ENCODE measurements at places on chromosomes 13 and 19. TPM values are rescaled to one million over a fixed set of nuclear protein-coding genes. Genes with fewer than 3 reads are reported as not detected.
A peak's percentile ranks its signal among the peaks of the same experiment; 100 is the strongest.

GRCh38 chr13:112510002-112510780 is 77.8 kb downstream of the TUBGCP3 start:
- H3K36me3 ChIP-seq = peaks cover 21% of the 10 kb centered on the region
- H3K4me1 ChIP-seq = no peaks in the 10 kb centered on the region
- no peaks in the 10 kb centered on the region for H3K27me3 ChIP-seq
- DNase-seq = peak; percentile 63
- H3K4me3 ChIP-seq = no peak overlapping the region
- H3K27ac ChIP-seq = no peak overlapping the region

Gene ZNF154
- 1.2 TPM for polyA plus RNA-seq

- no peaks in the 10 kb centered on the region for H3K4me1 ChIP-seq
- no peaks in the 10 kb centered on the region for H3K27me3 ChIP-seq
- peaks cover 3% of the 10 kb centered on the region for H3K36me3 ChIP-seq
- no peak overlapping the region for H3K4me3 ChIP-seq
- DNase-seq = peak; percentile 77
Observed at GRCh38 chr13:20828539-20829364, 55.0 kb upstream of the EEF1AKMT1 start.

GRCh38 chr13:111119966-111120365 is 4.9 kb downstream of the ARHGEF7 start:
- H3K36me3 ChIP-seq = no peaks in the 10 kb centered on the region
- no peak for DNase-seq
- peaks cover 4% of the 10 kb centered on the region for H3K4me1 ChIP-seq

DNA sequence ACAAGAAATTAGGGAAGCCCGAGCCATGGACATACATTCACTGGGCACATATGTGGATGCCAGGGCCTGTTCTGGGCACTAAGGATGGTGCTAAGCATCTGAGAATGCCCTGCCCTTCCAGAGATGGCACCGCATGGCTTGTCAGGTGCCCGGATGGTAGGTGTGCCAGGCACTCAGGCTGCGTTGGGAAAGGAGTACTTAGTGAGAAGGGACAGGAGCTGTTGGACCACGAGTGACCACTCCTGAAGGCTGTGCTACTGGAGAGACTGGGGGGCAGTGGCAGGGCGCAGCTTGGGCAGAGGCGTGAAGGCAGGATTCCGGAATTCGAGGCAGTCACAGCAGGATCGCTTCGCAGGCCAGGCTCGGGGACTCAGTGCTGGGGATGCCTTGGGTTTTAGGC is 38.0 kb upstream of the EHD2 start:
- no peak overlapping the region for H3K4me3 ChIP-seq
- H3K36me3 ChIP-seq = peaks cover 25% of the 10 kb centered on the region
- H3K4me1 ChIP-seq = no peaks in the 10 kb centered on the region
- no peaks in the 10 kb centered on the region for H3K27me3 ChIP-seq

Gene COL4A2
- 169 TPM for polyA plus RNA-seq

- peaks cover 3% of the 10 kb centered on the region for H3K4me1 ChIP-seq
- peaks cover 14% of the 10 kb centered on the region for H3K36me3 ChIP-seq
- H3K27ac ChIP-seq = peak overlapping the region; percentile 63
- H3K4me3 ChIP-seq = no peak overlapping the region
Observed at GRCh38 chr19:16117594-16118033, 5.9 kb downstream of the RAB8A start.

- no peaks in the 10 kb centered on the region for H3K4me1 ChIP-seq
- no peaks in the 10 kb centered on the region for H3K27me3 ChIP-seq
- no peak overlapping the region for H3K27ac ChIP-seq
- H3K36me3 ChIP-seq = no peaks in the 10 kb centered on the region
- no peak for DNase-seq
Observed at GRCh38 chr13:93118081-93118615, 108.5 kb upstream of the GPC6 start.

DNA sequence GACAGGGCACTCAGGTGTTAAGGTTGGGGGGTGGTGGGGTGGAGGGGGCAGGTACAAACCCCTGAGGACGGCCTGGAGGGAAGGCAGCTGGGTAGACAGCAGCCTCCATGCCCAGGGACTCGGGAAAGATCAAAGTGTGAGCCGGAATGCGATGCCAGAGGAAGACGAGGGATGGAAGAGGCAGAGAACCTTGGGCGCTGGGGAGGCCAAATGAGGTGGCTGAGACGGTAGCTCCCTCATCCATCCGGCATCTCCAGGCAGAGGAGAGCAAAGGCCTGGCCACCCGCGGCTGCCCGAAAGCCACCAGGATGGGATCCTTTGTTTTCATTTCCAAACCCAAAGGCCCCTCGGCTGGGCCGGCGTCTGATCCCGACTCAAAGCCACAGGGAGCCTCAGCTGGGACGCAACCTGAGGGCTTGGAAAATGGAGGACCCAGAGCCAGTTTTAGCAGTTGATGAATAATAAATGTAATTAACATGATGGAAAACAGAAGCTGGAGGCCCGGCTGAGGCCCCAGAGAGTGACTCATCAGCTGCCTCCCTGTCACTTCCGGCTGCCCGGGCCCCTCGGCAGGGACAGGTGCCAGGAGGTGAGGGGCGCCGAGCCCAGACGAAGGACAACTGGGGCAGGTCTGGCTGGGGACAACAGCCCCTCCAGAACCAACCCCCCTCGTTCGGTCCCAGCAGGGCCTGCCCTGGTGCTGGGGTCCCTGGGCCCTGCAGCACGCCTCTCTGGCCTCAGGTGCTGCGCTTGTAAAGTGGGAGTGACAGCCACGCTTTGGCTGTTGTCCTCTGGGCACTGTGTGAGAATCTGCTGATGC is 61.6 kb downstream of the CEBPG start:
- no peaks in the 10 kb centered on the region for H3K4me1 ChIP-seq
- H3K27ac ChIP-seq = no peak overlapping the region
- no peak overlapping the region for H3K4me3 ChIP-seq
- no peaks in the 10 kb centered on the region for H3K27me3 ChIP-seq
- no peak for DNase-seq
- no peaks in the 10 kb centered on the region for H3K36me3 ChIP-seq

- no peak overlapping the region for H3K4me3 ChIP-seq
- no peak for DNase-seq
- no peaks in the 10 kb centered on the region for H3K36me3 ChIP-seq
- no peak overlapping the region for H3K27ac ChIP-seq
- H3K4me1 ChIP-seq = no peaks in the 10 kb centered on the region
- peaks cover 2% of the 10 kb centered on the region for H3K27me3 ChIP-seq
Observed at GRCh38 chr19:38512277-38512676, 78.8 kb downstream of the RYR1 start.

GRCh38 chr19:5914946-5915781 is 1.1 kb downstream of the CAPS start:
- no peak overlapping the region for H3K4me3 ChIP-seq
- no peaks in the 10 kb centered on the region for H3K4me1 ChIP-seq
- no peak overlapping the region for H3K27ac ChIP-seq
- H3K36me3 ChIP-seq = peaks cover 21% of the 10 kb centered on the region
- DNase-seq = peak; percentile 73
- no peaks in the 10 kb centered on the region for H3K27me3 ChIP-seq

GRCh38 chr13:30464496-30465342 is 1.0 kb downstream of the HMGB1 start:
- H3K4me1 ChIP-seq = no peaks in the 10 kb centered on the region
- peak overlapping the region; percentile 46 for H3K4me3 ChIP-seq
- H3K36me3 ChIP-seq = peaks cover 16% of the 10 kb centered on the region
- no peaks in the 10 kb centered on the region for H3K27me3 ChIP-seq
- DNase-seq = peak; percentile 89

DNA sequence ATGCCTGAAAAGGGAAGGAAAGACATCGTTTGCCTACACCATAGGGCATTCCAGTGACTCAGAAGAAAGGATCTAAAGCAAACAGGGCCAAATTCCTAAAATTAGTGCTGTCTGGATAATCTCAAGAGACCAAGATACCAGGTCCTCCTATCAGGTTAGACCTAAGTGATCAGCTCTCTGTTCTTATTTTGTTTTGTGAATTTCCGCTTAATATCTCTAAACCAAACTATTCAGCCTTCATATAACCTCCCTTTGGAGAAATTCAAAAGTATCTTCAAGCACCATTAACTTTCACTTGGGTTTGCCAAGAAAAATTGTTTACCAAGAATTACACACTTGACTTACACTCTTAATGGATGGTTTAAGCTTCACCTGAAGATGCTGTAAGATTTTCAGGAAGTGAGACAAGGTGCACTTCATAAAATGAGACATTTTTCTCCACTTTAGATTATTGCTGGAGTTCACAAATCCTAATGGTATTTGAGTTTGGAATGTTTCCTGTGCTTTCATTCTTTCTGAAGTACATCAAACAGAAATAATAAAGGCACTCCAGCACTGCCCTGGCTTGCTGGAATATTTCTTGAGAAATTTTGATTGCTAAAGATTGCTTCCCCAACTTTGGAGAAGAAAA is 376.1 kb downstream of the LMO7 start:
- peaks cover 6% of the 10 kb centered on the region for H3K4me1 ChIP-seq
- no peak overlapping the region for H3K27ac ChIP-seq
- no peaks in the 10 kb centered on the region for H3K27me3 ChIP-seq
- no peak overlapping the region for H3K4me3 ChIP-seq
- no peaks in the 10 kb centered on the region for H3K36me3 ChIP-seq

Gene HMGB1
- polyA plus RNA-seq = 315 TPM

- H3K4me1 ChIP-seq = no peaks in the 10 kb centered on the region
- H3K36me3 ChIP-seq = no peaks in the 10 kb centered on the region
- DNase-seq = no peak
- H3K4me3 ChIP-seq = no peak overlapping the region
- no peaks in the 10 kb centered on the region for H3K27me3 ChIP-seq
Observed at GRCh38 chr19:28334419-28334818, 878.5 kb downstream of the UQCRFS1 start.

GRCh38 chr19:21197590-21198295 is 55.9 kb downstream of the ZNF431 start:
- H3K4me3 ChIP-seq = no peak overlapping the region
- H3K27me3 ChIP-seq = no peaks in the 10 kb centered on the region
- no peak for DNase-seq
- no peaks in the 10 kb centered on the region for H3K4me1 ChIP-seq

Gene NAPSA
- polyA plus RNA-seq = 2,584 TPM

DNA sequence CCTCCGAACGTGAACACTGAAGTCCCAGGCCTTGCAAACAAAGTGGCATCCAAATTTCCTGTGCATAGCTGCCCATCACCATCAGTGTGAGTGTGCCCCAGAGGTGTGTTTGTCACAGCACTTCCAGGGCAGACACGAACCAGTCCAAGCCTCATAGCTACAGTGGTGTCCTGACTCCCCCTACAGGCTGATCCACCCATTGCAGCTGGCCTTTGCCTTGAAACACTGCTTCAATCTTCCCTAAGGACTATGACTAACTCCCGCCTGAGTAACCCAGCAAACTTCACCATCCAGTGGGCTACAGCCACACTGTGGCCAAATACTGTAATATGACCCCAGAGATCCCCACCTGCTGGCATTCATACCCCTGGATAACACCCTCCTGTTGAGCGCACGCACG is 3.9 kb downstream of the ZNF266 start:
- no peaks in the 10 kb centered on the region for H3K27me3 ChIP-seq
- H3K36me3 ChIP-seq = peaks cover 17% of the 10 kb centered on the region
- H3K4me1 ChIP-seq = peaks cover 6% of the 10 kb centered on the region
- H3K27ac ChIP-seq = no peak overlapping the region

Gene LENG9
- 11.9 TPM for polyA plus RNA-seq

DNA sequence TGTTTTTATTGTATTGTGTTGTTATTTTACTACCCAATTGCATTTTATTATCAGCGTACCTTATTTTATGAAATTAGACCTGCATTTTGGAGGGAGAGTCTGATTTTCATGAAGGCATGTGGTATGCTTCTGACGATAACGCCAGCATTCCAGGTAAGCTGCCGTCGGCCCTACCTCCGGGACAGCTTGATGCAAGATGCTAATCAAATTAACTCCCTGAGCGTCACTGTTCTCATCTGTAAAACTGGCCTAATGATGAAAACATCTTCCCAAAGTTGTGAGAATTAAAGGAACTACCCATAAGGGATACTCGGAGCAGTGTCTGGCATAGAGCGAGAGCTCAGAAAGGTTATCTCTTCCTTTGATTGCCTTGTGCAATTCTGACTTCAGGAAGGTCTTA is 12.9 kb upstream of the LAIR2 start:
- H3K27me3 ChIP-seq = no peaks in the 10 kb centered on the region
- no peaks in the 10 kb centered on the region for H3K36me3 ChIP-seq
- H3K4me1 ChIP-seq = no peaks in the 10 kb centered on the region
- no peak overlapping the region for H3K4me3 ChIP-seq
- no peak for DNase-seq

Gene APOE
- polyA plus RNA-seq = 235 TPM

Gene ADPRHL1
- 0.83 TPM for polyA plus RNA-seq

- no peaks in the 10 kb centered on the region for H3K4me1 ChIP-seq
- H3K4me3 ChIP-seq = no peak overlapping the region
- H3K27ac ChIP-seq = no peak overlapping the region
- H3K36me3 ChIP-seq = no peaks in the 10 kb centered on the region
Observed at GRCh38 chr19:39211731-39212374, 7.8 kb upstream of the SYCN start.

Gene RFXAP
- polyA plus RNA-seq = 3.0 TPM

DNA sequence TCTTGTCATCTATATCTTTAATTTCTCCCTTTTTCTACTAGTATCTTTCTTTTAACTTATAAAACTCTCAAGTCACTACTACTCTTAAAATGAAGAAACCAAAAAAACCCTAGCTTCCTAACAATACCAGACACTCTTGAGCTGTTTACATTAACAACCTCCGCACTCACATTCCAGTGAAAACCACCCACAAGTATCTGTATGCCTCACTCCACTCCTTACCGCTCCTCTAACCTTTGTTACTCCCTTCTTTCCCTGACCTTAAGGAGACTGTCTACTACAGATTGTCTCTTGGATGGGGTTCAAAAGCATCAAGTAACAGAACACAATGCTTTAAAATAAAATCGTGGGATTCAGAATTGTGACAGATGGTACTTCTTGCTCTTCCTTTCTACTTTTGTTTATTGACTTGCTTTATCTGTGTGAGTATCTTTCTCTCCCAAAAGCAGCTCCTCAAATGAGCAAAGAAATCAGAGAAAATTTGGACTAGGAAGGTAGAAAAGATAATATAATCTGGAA is 110.0 kb upstream of the FBXL3 start:
- H3K4me3 ChIP-seq = no peak overlapping the region
- peaks cover 15% of the 10 kb centered on the region for H3K36me3 ChIP-seq
- H3K27me3 ChIP-seq = no peaks in the 10 kb centered on the region
- DNase-seq = no peak
- H3K4me1 ChIP-seq = no peaks in the 10 kb centered on the region

DNA sequence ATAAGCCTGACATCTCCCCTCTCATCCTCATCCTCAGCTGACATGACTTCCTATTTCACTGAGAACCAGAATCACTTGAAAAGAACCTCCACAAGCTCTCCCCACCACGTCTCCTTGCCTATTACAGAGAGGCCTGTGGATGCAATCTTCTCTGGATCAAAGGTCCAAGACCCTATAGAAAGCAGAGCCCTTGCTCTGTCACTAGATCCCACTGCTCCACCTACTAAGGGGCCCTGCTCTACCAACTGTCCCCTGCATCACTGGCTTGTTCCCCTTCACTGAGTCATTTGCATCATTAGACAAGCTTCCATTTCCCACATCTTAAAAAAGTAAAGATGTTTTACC is 40.8 kb downstream of the RCBTB2 start:
- no peak for DNase-seq
- H3K4me1 ChIP-seq = peaks cover 10% of the 10 kb centered on the region
- H3K27ac ChIP-seq = peak overlapping the region; percentile 38
- no peaks in the 10 kb centered on the region for H3K27me3 ChIP-seq
- H3K36me3 ChIP-seq = peaks cover 17% of the 10 kb centered on the region

GRCh38 chr13:95641291-95642027 is 3.0 kb downstream of the DZIP1 start:
- H3K4me1 ChIP-seq = peaks cover 23% of the 10 kb centered on the region
- H3K27ac ChIP-seq = no peak overlapping the region
- no peaks in the 10 kb centered on the region for H3K36me3 ChIP-seq

Gene RFPL4A
- not detected for polyA plus RNA-seq
